ENCODE measurements at places on chromosomes 6 and 20.
A peak's percentile ranks its signal among the peaks of the same experiment; 100 is the strongest.

DNA sequence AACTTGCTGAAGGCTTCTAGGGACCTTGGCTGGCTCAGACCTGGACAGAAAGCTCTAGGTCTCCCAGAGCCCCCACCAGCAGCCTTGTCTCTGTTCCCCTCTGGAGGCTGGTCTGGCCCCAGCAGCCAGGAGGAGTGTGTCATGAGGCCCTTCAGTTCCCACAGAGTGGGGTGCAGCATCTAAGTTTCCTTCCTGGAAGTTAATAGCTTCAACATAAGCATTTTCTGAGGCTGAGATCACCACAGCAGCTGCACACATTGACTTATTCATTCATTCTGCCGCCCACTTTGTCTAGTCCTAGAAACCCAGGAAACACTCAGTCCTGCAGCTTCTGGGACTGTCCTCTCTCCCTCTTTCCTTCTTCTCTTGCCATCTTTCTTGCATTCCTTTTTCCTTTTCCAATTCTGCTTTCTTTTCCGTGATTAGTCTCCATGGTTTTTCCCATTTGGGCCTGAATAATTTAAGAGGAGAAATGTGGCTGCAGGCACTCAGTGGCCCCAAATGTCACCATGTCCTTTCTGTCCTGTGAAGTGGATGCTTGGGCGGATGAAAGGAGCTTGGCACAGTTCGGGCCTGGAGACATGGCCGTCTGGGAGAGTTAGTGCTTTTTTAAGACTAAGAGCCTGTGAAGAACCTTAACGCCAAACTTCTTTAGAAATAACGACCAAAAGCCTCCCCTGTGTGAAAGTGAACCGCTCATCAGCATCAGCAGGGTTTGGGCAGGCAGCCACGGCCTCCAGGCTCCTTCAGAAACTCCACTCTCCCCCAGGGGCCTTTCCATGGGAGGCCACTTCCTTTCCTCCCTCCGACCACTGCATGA is 31.0 kb upstream of the PCMTD2 start:
- DNase-seq, result peak; percentile 5

GRCh38 chr6:118263921-118264486 is 284.1 kb upstream of the PLN start:
- no peak for DNase-seq

DNA sequence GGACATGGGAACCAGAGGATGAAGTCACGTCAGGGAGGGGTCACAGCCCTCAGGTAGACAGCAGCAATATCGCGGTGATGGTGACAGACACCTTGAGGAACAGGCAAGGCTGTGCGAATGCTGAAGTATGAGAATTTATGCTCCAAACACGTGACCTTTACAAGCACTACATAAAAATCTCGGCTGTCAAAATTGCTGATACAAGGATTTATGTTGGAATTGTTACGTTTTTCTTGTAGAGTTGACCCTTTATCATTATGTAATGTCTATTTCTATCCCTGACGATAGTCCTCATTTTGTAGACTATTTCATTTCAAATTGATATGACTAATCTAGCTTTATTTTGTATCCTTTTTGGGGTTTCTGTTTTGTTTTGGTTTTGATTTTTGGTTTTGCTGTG is 311.1 kb downstream of the C6orf118 start:
- no peak for DNase-seq

- peak; percentile 16 for DNase-seq
Observed at GRCh38 chr6:5174244-5174643, 86.5 kb downstream of the LYRM4 start.

- DNase-seq, result no peak
Observed at GRCh38 chr20:56592211-56592610, 36.9 kb upstream of the TFAP2C start.

DNA sequence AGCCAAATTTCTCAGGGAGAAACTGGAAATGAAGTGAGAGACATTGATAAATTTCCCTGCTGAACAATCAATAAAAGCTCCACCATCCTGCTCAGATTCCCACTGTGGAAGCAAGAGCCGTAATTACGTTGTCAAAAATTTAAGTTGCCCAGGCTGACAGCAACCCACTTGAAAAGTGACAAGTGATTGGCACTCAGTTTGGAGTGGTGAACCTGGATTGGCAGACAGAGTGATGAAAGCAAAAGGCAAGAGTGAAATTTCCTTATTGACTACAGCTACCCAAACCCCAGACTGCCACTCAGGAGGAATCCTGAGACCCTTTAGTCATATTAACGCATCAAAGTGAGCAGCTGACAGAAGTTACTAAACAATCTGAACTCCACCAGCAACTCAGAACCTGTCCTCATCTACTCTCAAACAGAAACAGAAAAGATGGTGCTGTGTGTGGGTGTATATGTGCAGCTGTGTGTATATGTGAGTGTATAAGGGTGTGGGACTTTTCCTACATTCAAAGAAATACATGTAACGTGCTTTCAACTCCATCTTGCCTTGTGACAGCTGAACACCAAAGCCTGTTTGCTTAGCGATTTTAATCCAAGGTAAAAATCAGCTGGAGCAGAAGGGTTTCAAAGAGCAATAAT is 157.4 kb downstream of the PKHD1 start:
- no peak for DNase-seq

DNA sequence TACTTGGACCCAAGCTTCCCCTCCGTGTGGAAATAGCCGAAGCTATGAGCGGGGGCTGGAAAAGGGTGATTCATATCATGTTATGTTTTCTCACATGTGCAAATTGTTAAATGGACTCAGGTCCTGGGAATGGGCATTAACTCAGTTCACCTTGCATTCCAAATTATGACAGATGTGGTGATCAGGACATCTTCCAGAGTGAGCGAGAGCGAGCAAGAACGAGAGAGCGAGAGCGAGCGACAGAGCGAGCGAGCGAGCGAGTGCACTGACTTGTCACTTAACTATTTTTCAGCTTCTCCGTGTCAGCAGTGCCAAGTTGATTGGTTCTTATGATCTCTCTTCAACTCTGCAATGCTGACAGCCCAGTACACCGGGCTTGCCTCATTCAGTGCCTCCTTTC is 437.4 kb upstream of the NRSN1 start:
- DNase-seq, result no peak

DNA sequence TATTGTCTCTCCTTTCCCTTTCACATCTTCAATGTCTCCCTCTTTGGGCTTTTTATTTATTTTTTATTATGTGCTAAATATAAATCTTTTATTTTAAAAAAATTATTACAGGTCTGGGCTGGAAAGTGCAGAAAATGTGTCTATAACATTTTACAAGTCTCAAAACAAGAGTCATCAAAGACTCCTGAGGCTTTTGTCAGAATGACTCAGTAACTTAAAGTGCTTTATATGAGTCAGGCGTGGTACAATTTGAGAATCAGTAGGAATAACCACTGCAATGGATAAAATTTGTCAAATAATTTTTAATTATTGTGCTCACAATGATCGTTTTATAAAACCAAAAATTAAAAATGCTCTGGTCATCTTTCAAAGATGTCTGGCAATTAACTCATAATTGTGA is 193.9 kb downstream of the MMUT start:
- no peak for DNase-seq

GRCh38 chr20:58702161-58702510 is 9.5 kb downstream of the NPEPL1 start:
- no peak for DNase-seq

DNA sequence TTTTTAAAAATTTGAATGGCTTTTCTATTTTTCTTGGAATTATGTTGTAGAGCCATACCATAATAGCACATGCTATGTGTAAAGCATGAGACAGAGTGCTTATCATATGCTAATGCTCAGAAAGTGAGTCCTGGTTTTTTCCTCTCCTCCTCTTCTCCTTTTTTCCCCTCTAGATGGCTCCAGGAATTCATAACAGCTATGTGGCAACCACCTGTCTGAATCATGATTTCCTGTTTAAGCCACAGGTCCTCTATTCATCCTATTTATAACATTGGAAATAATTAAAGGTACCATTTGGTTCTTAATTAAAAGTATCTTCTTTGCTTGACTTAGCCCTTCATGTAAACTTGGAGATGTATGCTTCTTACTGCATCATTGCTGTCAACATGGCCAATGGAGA is 260.0 kb upstream of the MAP3K7 start:
- no peak for DNase-seq

- DNase-seq, result no peak
Observed at GRCh38 chr6:13924146-13924948, 405 bp upstream of the RNF182 start.

GRCh38 chr6:11333132-11333849 is 100.8 kb upstream of the NEDD9 start:
- no peak for DNase-seq

DNA sequence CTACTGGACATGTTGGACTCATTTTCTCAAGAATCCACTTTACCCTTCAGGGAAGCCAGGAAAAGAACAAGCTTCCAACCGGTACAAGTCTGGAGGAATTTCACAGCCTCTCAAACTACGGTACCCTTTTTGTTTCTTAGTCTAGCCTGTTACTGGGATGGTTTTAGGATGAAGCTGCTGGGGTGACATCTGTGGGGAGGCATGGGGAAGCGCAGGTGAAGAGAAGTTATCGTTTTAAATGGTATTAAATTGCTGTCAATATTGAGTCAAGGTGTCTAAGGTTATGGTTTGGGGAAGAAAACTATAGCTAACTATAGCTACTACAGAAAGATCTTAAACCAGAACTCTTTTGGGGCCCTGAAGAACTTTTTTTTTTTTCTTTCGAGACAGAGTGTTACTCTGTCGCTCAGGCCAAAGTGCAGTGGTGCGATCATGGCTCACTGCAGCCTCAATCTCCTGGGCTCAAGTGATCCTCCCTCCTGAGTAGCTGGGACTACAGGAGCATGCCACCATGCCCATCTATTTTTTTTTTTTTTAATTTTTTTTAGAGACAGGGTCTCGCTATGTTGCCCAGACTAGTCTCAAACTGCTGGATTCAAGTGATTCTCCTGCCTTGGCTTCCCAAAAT is 128.7 kb downstream of the RIN2 start:
- DNase-seq, result no peak

GRCh38 chr20:8476021-8476420 is 344.0 kb downstream of the PLCB1 start:
- DNase-seq, result peak; percentile 44

All from suppressor macrophage treated with lipopolysaccharide for 1 hour (primary cell).